ENCODE measurements at places on chromosomes 7 and 10.

GRCh38 chr10:86755454-86755739 is 1.0 kb upstream of the BMPR1A start:
- no peak for DNase-seq

DNA sequence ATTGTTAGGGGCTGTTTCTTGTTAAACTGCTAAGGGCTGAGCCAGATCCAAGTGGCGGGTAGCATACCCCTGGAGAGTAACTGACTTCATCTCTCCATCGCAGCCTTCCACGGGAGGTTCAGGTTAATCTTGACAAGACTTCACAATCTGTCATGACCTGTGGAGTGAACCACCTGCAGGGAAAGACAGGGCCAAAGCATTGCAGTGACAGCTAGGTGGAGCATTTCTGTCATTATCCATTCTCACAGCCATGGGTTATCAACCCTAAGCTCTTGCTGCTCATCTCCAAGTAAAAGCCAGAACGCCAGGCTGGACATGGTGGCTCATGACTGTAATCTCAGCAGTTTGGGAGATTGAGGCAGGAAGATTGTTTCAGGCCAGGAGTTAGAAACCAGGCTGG is 17.2 kb downstream of the ABCC2 start:
- DNase-seq: no peak

DNA sequence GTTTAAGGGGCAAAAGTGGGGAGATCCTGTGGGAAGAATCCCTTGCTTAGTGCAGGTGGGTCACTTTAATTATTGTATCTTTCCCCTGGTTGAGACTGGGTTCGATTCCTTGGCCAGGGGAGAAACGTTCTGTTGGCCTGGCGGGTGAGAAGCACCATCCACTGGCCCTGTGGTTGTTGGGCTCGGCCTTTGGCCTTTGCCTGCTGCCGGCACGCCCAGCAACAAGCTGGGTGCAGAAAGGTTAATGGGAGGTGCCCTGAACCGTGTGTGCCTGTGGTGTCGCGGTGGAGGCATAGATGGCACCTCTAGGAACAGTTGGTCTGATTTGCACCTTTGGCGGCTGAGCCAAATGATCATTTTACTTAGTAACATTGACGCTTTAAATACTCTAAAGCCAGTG is 363.6 kb upstream of the CNTNAP2 start:
- DNase-seq: no peak

- no peak for DNase-seq
Observed at GRCh38 chr7:77542409-77542808, 5.3 kb downstream of the PTPN12 start.

- no peak for DNase-seq
Observed at GRCh38 chr10:95333997-95334804, 43.4 kb upstream of the PDLIM1 start.

All from T-helper 22 cell (primary cell).